ENCODE measurements at places on chromosomes 5 and 9. TPM values are rescaled to one million over a fixed set of nuclear protein-coding genes. Genes with fewer than 3 reads are reported as not detected.

Gene FGF1
- total RNA-seq = not detected

Gene ALDH7A1
- 93.2 TPM for total RNA-seq

Gene AGXT2
- not detected for total RNA-seq

Gene CDX1
- total RNA-seq = not detected

GRCh38 chr9:124290743-124291554 is 33.2 kb downstream of the NEK6 start:
- H3K27ac ChIP-seq = no peak overlapping the region
- H3K27me3 ChIP-seq = no peaks in the 10 kb centered on the region
- no peak overlapping the region for H3K4me3 ChIP-seq

DNA sequence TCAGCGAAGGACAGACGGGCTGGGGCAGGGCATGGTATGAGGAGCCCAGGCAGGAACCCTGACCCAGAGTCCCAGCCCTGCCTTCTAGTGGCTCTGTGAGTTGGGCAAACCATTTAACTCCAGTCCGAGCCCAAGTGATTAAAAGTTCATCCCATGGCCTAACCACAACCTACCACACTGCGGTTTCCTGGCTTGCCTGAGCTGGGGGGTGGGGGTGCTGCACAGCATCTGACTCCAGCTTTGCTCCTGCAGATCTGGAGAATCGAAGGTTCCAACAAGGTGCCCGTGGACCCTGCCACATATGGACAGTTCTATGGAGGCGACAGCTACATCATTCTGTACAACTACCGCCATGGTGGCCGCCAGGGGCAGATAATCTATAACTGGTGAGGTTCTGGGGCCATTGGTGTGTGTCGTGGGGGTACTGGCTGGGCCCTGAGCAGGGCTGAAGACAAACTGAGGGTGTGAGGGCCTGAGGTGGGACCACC is 49.0 kb downstream of the STOM start:
- peaks cover 23% of the 10 kb centered on the region for H3K4me1 ChIP-seq
- no peaks in the 10 kb centered on the region for H3K27me3 ChIP-seq
- 0 out of 2 replicates have a peak, but pooled peaks cover 9% of the 10 kb centered on the region for H3K36me3 ChIP-seq
- DNase-seq = no peak

DNA sequence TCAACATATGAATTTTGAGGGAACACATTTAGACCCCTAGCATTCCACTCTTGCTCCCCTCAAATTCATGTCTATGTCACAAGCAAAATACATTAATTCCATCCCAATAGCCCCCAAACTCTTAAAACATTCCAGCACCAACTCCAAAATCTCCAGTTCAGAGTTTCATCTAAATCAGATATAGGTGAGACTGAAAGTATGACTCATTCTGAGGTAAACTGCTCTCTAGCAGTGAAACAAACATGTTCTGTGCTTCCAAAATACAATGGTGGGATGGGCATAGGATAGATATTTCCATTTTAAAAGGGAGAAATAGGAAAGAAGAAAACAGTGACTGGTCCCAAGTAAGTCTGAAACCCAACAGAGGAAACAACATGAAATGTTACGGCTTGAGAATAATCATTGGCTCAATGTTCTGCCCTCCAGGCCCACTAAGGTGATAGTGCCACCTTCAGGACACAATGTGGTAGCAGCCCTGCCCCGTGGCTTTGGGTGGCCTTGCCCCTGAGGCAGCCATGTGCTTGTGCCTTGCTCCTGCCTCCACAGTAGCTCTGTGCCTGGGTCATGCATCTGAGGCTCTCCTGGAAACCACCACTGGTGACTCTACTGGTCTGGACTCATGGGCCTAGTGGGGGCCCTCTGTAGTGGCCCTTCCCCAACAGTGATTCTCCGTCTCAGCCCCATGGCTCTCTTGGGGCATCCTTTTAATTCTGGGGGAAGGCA is 36.4 kb upstream of the IPPK start:
- no peak overlapping the region for H3K4me3 ChIP-seq
- no peaks in the 10 kb centered on the region for H3K4me1 ChIP-seq
- no peak overlapping the region for H3K27ac ChIP-seq

GRCh38 chr9:19137282-19137681 is 10.0 kb upstream of the PLIN2 start:
- peaks cover 4% of the 10 kb centered on the region for H3K4me1 ChIP-seq
- H3K4me3 ChIP-seq = no peak overlapping the region
- no peaks in the 10 kb centered on the region for H3K27me3 ChIP-seq
- DNase-seq = no peak
- no peaks in the 10 kb centered on the region for H3K36me3 ChIP-seq

- H3K4me3 ChIP-seq = no peak overlapping the region
- H3K4me1 ChIP-seq = no peaks in the 10 kb centered on the region
- no peaks in the 10 kb centered on the region for H3K36me3 ChIP-seq
- H3K27ac ChIP-seq = no peak overlapping the region
Measured at GRCh38 chr9:100465761-100466160, 7.2 kb upstream of the TMEFF1 start.

DNA sequence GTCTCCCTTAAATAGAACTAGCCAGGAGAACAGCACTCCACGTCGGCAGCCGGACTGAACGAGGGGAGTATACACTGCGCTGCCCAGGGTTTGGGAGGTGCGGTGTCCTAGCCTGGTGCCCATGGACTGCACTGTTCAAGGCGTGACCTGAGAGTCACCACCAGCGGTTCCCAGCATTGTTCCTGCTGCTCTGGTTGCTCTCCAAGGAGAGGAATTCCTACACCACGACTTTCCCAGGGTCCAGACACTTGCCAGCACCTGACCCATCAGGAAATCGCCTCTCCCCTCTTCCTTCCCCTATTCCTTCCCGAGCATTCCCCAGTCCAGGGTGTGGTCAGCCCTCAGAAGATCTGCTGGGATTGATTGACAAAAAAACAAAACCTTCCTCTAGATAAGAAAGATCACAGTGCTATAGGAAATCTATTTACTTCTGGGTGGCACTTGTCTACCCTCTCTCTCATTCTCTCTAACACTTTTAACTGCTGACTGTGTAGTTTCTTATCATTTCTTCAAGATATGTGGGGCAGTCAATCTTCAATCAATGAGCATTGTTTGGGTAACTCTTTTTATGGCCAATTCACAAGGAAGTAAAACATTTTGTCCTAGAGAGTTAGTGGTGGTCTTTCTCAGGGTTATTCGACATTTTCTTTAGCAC is 297.8 kb upstream of the ACTBL2 start:
- no peak overlapping the region for H3K4me3 ChIP-seq
- no peaks in the 10 kb centered on the region for H3K4me1 ChIP-seq
- H3K36me3 ChIP-seq = no peaks in the 10 kb centered on the region
- no peaks in the 10 kb centered on the region for H3K27me3 ChIP-seq

GRCh38 chr5:167916706-167917105 is 374.7 kb upstream of the WWC1 start:
- no peak overlapping the region for H3K27ac ChIP-seq
- H3K27me3 ChIP-seq = peaks cover 33% of the 10 kb centered on the region
- DNase-seq = no peak
- H3K4me3 ChIP-seq = no peak overlapping the region
- no peaks in the 10 kb centered on the region for H3K4me1 ChIP-seq
- H3K36me3 ChIP-seq = no peaks in the 10 kb centered on the region

GRCh38 chr5:126849101-126849678 is 72.3 kb downstream of the LMNB1 start:
- no peaks in the 10 kb centered on the region for H3K27me3 ChIP-seq
- no peaks in the 10 kb centered on the region for H3K36me3 ChIP-seq
- DNase-seq = no peak
- H3K4me1 ChIP-seq = no peaks in the 10 kb centered on the region
- no peak overlapping the region for H3K4me3 ChIP-seq

GRCh38 chr9:24436761-24437160 is 108.9 kb downstream of the IZUMO3 start:
- no peak for DNase-seq
- no peak overlapping the region for H3K27ac ChIP-seq
- no peak overlapping the region for H3K4me3 ChIP-seq
- H3K4me1 ChIP-seq = no peaks in the 10 kb centered on the region

GRCh38 chr5:1821862-1822261 is 20.7 kb downstream of the NDUFS6 start:
- H3K36me3 ChIP-seq = peaks cover 9% of the 10 kb centered on the region
- no peaks in the 10 kb centered on the region for H3K27me3 ChIP-seq
- H3K4me3 ChIP-seq = no peak overlapping the region
- H3K27ac ChIP-seq = no peak overlapping the region
- DNase-seq = no peak
- no peaks in the 10 kb centered on the region for H3K4me1 ChIP-seq
